ENCODE measurements at places on chromosomes 6 and 20.

- DNase-seq, result no peak
Observed at GRCh38 chr20:51667002-51667408, 101.2 kb downstream of the ATP9A start.

- no peak for DNase-seq
Observed at GRCh38 chr20:36784900-36785299, 11.3 kb upstream of the DSN1 start.

- DNase-seq, result peak; percentile 77
Observed at GRCh38 chr6:166957087-166957804, 896 bp upstream of the RNASET2 start.

GRCh38 chr6:139520321-139520768, 145.9 kb upstream of the CITED2 start:
- DNase-seq, result no peak

DNA sequence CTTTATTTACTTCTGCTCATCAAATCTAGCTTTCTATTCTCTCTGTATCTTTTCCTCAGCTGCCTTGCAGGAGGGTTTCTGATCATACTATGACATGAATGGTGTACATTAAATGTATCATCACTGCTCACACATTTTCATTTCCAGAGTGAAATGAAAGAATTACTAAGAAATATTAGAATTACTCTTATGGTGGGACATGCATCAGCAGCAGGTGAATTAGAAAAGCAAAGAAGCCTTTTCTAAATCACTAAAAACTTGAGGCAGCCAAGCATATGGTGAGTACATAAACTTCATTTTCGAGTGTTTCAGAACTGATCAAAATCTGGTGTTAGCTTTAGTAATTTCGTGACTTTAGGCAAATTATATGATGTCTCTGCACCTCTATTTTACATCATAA, 23.6 kb downstream of the IL17A start:
- DNase-seq, result no peak

DNA sequence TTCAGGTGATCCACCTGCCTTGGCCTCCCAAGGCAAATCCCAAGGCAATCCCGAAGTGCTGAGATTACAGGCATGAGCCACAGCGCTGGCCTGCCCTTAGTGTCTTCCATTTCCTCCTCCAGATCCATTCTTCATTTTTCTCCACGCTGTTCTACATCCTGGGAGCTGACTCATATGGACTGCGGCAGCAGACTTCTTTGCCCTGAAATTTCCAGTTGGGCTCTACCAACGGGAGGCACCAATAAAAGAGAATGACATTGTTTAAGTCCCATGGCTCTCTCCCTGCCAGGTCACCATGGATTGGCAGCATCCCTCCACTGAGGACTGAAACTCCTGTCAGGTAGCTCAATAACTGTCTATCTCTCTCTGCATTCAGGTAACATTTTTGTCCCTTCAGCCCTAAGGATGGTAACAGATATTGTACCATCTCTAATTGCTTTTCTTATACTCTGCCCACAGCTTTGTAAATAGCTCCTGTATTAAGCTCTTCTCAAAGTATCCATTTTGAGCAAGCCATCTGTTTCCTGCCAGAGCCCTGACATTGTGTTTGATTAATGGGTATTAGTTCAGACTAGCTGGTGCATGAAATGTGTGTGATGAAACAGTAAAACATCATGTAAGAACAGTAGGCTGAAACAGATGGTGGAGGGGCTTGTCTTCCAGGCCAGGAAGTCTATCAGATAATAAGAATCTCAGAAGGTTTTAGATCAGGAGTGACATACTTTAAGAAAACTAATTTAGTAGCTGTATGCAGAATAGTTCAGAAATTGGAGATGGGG, 3.6 kb downstream of the TBCC start:
- DNase-seq, result no peak

- no peak for DNase-seq
Observed at GRCh38 chr6:46521464-46521971, 30.3 kb upstream of the RCAN2 start.

DNA sequence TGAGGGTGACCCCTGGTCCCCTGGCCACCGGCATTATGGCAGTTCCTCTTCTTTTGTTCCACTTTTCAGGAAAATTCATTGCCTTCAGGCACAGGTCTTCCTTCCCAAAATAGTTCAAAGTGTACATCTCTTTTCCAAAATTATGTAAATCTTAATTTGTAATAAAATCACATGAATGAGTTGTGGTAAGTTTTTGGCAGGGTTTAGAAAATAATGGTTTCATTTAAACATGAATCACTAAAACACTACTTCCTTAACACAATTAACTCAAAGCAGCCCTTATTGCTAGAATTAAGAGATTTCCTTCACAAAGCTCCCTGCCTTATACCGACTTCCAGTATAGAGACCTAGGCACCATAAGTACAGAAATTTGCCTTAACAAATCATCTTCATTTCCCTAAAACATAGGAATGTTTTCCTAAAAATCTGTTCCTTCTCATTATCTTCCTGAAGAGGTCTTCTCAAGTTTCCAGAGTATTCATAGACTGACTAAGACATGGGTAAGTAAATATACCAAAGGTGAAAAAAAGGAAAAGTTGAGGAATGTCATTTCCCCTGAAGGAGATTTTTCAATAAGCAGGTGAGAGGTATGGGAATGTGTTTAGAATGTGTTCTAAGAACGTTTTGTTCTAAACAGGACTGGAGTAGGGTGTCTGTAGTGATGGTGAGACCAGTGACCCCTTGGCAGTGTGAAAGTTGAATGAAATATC, 148.2 kb upstream of the CITED2 start:
- DNase-seq, result no peak

GRCh38 chr6:152458648-152459644, 178.2 kb downstream of the SYNE1 start:
- no peak for DNase-seq

- DNase-seq, result no peak
Observed at GRCh38 chr20:17875981-17876385, 92.6 kb downstream of the SNX5 start.

DNA sequence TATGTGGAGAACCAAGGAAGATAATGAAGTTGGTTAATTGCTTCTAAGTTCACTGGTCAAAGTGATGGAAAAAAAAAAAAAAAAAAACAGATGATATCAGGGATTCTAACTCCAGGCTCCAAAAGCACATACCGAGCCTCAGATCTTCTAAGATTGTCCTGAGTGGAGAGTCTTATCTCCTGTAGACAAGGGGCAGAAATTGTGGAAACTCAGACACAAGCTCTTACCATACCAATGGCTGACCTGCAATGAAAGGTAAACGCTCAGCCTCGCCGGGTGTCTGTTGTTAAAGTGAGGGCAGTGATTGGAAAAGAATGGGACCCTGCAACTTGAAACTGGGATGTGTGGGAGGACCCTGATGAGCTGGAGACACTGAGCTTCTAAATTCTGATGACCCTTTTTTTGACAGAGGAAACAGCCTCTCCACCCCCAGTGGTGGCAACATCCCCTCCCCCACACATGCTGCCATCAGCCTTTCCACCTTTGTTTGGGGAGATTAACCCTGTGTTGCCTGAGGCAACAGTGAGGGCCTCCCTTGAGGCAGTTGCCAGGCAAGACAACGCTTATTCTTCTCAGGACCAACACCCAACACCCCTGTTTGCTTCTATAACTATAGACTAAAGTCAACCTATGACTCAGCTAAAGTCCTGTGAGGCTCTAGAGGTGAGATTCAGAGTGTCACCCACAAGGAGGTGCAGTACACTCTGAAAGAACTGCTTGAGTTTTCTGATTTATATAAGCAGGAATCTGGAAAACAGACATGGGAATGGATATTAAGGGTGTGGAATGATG, 154.0 kb downstream of the THBS2 start:
- DNase-seq, result no peak

DNA sequence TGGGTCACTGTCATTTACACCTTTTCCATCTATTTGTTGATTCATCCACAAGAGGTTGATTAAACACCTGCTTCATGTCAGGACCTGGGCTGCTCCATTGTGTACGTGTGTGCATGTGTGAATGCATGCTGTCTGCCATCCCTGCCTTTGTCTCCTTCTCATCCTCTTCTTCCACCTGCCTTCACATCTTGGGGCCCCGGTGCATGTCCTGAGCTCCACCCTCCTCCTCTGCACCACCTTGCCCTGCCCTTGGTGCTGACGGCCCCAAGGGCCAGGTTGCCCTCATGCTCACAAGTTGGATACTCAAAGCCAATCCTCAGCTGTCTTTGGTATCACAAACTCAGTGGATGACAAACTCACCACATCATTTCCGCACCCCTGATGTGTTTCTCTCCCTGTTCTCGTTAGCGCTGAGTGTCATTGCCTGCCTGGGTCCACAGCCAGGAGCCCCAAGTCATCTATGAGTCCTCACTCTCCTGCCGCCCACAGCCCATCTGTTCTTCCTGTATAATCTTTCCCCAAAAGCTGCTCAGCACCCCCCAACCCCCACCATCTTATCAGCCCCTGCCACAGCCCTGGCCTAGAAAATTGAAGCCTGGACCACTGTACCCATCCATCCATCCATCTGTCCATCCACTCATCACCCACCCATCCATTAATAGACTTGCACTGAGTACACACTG, 85.0 kb downstream of the SRC start:
- DNase-seq, result no peak

DNA sequence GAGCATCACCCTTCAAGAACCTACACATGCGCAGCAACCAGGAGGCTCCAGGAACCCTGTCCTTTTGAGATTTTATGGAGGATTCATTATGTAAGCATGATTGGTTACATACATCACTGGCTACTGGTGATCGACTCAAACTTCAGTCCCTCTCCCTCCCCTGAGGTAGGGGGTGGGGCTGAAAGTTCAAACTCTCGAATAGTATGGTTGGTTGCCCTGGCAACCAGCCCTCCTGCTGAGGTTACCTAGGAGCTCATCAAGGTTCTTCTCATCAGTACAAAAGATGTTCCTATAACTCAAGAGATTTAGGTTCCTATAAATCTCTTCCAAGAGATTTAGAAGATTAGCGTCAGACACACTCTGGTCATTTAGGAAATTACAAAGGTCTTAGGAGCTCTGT, 21.9 kb upstream of the ZSCAN9 start:
- DNase-seq, result no peak

DNA sequence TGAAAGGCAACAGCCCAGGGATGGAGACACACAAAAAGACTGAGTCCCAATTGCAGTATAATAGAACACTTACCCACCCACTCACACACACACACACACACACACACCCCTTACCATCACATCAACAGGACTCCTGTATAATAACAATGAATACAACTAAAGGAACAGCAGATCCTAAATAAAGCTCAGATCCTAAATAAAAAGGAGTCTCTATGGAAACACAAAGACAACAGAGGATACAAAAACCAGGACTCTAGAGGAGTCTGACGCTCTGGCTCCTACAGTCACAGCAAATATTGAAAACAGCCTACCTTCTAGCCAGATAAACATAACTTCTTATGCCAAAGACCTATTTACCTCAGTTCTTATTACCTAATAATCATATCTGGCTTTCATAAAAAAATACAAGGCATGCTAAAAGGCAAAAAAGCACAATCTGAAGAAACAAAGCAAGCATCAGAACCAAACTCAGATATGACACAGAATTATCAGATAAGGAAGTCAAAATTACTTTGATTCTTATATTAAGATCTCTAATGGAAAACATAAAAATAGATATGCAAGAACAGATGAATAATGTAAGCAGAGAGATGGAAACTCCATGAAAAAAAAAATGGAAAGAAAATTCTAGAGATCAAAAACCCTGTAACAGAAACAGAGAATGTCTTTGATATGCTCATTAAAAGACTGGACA, 134.9 kb downstream of the MMUT start:
- no peak for DNase-seq

GRCh38 chr6:134323698-134324097, 5.8 kb upstream of the SGK1 start:
- DNase-seq, result no peak

DNA sequence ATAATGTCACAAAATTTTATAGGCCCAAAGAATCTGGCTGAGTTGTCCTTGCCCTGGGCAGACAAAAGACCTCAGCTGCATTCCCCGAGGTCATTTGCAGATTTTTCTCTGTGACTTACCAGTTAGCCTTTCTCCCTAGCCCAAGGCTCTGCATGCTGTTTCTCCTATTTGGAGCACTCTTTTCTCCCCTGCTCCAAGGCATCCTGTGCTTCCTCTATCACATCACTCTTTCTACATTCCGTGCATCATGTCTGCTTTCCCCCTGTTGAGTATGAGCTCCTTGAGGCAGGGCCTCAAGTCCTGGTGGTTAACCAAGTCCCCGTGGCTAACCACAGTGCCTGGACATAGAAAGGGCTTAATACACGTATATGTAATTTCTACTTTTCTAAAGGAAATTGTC, 593 bp upstream of the GSTA3 start:
- no peak for DNase-seq

DNA sequence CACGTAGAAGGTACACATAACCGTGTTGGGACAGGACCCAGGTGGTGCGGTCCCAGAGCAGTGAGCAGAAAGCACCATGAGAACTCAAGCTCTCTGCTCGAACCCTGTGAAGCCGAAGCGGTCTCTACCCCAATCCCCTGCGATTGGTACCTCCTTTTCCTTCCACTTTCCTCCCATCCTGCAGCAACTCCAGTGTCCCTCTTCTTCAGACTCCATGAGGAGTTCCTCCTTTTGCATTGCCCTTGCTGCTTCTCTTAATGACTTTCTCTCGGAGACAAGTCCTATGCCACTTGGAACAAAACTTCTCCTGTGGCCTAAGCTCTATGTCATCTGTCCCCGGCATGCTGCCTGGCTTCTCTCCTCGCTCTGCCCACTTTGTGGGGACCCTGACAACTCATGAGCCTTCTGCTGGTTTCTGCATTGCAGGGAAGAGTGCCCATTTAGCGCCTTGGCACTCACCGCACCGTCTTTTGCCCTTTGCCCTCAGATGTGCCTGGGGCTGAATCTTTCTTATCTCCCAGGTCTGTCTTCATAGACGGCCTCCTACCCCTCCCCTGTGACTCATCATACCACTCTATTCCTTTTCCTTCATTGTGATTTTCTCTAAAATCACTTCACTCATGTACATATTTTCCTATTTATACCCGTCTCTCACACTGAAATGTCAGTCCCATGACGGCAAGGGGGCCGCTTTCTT, 9.2 kb upstream of the ZNF831 start:
- DNase-seq, result peak; percentile 37

- no peak for DNase-seq
Observed at GRCh38 chr6:106973836-106974335, 643 bp downstream of the CD24 start.

GRCh38 chr6:166997768-166998255, 1.4 kb upstream of the CEP43 start:
- DNase-seq, result peak; percentile 74

- no peak for DNase-seq
Observed at GRCh38 chr6:122622479-122622878, 12.3 kb downstream of the PKIB start.

GRCh38 chr20:8749986-8750385, 318.9 kb upstream of the PLCB4 start:
- DNase-seq, result no peak

GRCh38 chr6:142872376-142872775, 72.6 kb downstream of the HIVEP2 start:
- DNase-seq, result no peak

GRCh38 chr6:27144740-27145079, 102.8 kb upstream of the PRSS16 start:
- DNase-seq, result no peak

GRCh38 chr6:137651591-137652335, 157.6 kb upstream of the OLIG3 start:
- no peak for DNase-seq

Measured in activated CD8-positive, alpha-beta memory T cell treated with anti-CD3 and anti-CD28 coated beads, Interleukin-2, amount 10 ng/mL, durations not matched to agents 7 days and 5 days (primary cell).